ENCODE measurements at places on chromosomes 1 and 21.

- no peak for DNase-seq
Observed at GRCh38 chr1:222620566-222620965, 2.7 kb downstream of the MIA3 start.

- no peak for DNase-seq
Observed at GRCh38 chr1:72184099-72184701, 98.1 kb downstream of the NEGR1 start.

- no peak for DNase-seq
Observed at GRCh38 chr1:21139601-21140000, 37.1 kb downstream of the EIF4G3 start.

GRCh38 chr1:183910845-183911244 is 105.9 kb downstream of the RGL1 start:
- no peak for DNase-seq

DNA sequence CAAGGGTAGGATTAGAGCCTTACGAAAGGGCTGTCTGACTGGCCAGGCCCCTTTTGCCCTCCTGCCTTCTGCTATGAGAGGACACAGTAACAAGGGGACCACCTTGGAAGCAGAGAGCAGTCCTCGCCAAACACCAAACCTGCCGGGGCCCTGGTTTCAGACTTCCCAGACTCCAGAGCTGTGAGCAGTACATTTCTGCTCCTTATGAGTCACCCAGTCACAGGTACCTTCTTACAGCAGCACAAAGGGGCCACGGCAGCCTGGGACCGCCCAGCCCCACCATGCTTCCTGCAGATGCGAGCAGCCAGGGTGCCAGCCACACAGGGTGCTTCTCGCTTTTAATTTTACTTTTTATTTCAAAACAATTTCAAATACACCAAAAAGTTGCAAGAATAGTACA is 17.2 kb upstream of the POFUT2 start:
- DNase-seq, result no peak

DNA sequence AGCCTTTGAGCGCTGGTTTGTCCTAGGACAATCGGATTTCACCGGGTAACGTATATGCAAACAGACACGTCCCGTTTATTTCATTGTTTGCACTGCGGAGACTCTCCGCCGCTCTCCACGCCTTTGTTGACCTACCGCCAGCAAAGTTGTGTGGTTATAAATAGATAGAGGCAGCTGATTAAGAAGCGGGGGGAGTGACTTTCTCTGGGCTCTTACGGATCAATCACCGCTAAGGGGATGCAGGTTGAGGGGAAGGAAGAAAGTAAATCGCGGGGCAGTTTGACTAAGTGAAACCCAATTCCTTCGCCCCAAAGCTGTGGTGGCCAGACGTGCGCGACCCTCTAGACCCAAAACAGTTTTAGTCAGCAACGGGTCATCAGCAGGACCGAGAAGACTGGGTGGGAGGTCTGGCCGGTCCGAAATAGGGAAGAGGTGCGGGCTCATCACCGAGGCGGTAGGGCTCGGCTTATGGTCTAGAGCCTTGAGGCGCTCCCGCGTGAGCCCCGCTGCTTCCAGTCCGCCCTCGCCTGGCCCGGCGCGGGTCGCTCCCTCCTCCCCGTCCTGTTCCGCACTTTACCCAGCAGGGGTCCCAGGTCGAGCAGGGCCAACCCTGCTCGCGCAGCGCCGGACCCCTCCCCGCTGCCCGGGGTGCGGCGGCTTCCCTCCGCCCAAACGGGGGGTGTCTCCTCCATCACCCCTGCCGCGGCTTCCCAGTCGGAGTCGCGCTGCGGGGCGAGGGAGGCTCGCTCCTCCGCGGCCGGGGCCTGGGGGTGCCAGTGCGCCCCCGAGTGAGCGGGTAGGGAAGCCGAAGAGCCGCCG is 120.8 kb upstream of the RRP15 start:
- DNase-seq, result peak; percentile 24

GRCh38 chr21:28110716-28111115 is 882.0 kb downstream of the LTN1 start:
- DNase-seq, result no peak

DNA sequence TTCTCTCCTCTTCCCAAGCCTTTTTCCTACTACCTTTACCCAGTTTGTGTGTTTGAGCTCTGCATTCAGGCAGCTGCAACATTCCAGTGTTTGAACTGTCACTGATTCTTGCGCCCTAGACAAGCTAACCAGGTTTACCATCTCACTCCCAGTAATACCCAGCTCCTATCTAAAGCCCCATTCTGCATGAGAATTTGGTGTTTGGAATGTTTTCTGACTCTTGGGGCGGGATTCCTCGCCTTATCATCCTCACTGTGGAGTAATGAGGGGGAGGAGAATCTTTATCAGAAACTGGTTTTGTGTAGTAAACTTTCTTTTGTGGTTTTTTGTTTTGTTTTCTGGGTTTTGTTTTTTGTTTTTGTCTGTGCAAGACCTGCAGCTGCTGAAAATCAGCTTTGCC is 36.5 kb downstream of the NCF2 start:
- DNase-seq, result no peak

DNA sequence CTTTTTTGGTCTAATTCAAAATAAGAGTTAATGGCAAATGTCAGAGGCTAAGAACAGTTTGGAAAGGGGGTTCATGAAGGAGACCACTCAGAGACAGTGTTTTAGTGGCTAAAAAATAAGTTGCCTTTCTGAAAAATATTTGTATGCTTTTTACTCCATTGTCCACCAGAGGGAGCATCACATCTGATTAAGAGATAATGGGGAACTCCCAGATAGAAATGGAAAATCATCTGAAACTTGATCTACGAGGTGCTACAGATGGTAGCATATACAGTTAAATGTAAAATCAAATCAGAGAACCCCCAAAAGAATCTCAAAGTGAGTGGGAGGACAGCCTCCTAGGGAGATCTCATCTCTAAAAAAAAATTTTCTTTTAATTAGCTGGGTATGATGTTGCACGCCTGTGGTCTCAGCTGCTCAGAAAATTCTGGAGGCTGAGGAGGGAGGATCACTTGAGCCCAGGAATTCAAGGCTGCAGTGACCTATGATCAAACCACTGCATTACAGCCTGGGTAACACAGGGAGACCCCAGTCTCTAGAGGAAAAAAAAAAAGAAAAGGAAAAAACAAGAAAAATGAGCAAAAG is 9.7 kb downstream of the SMYD3 start:
- DNase-seq, result peak; percentile 67
